ENCODE measurements at places on chromosomes 11 and 22.

DNA sequence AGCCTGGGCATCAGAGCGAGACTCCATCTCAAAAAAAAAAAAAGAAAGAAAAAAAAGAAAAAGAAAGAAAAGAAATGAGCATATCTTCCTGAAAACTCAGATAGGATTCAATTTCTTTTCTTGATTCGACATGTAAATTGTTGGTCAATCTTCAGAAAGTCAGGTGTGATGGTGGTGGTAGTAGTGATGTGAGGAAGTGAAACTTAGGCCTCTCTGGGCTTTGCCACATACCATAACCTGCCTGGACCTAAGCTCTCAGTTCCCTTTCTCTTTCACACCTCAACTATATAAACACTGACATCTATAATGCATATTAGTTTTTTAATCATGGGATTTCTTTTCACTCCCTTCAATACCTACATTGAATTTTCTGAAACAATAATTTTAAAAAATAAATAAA lies 98.0 kb upstream of the TBCEL start:
- DNase-seq = no peak

DNA sequence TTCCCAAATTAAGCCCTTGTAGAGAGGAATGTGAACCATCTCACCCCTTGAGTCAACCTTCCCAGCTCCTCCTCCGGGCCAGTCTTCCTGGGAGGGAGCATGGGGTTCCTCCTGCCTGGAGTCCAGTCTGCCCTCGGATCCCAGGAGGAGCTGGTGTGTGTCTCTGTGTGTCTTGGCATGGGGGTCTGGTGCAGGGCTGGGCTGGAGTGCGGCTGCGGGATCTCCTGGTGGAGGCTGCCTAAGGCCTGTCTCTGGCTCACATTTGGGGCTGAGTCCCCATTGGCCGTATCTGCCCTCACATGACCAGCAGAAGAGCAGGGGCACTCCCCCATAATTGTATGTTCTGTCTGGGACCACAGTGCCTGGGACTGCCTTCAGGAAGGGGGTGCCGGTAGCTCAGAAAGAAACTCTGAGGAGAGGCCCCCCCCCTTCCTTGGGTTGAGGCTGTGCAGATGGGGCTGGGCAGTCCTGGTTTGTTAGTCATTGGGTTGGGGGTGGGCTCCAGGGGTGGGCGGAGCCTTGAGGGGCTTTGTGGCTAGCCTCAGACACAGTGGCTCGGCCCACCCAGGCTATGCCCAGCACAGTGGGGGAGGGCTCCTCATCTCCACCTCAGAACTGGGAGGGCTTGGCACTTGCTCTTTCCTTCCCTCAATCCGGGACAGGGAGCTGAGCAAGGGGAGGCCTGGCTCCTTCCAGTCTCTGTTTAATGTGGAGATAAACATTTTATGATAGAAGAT lies 2.9 kb downstream of the C1QTNF5 start:
- no peak for DNase-seq

DNA sequence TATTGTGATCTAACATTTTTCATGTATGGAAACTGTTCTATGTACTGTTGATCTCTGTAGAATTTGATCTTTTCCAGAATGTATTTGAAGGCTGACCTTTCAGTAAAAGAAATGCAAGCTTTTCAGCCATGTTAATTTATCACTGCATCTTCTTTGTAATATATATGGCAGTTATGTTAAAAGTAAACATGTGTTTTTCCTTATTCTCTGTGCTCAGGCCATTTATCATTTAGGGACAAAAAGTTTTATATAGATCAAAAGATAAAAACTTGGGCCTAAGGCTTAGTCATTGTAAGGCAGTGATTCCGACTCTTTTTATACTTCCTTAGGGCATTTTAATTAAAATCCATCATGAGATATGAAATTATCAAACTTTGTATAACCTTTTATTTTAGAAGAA lies 48.7 kb downstream of the KDM2A start:
- DNase-seq = no peak

- DNase-seq = no peak
Observed at GRCh38 chr22:22746061-22746962, 101.9 kb downstream of the GGTLC2 start.

DNA sequence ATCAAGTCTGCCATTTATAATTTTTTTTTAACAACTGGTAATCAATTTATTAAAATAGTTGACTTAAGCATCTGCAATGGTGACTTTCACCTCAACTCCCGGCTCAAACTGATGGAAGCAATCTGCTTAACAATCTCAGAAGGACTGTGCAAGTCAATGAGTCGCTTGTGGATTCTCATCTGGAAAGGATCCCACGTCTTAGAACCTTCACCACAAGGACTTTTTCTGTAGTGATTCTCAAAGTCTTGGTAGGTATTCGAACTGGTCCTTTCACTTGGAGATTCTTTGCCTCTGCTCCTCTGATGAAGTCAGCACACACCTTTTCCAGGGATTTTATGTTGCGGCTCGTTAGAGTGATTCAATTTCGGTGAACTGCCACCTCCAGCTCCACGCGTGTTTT lies 7.3 kb downstream of the RSF1 start:
- DNase-seq = no peak

DNA sequence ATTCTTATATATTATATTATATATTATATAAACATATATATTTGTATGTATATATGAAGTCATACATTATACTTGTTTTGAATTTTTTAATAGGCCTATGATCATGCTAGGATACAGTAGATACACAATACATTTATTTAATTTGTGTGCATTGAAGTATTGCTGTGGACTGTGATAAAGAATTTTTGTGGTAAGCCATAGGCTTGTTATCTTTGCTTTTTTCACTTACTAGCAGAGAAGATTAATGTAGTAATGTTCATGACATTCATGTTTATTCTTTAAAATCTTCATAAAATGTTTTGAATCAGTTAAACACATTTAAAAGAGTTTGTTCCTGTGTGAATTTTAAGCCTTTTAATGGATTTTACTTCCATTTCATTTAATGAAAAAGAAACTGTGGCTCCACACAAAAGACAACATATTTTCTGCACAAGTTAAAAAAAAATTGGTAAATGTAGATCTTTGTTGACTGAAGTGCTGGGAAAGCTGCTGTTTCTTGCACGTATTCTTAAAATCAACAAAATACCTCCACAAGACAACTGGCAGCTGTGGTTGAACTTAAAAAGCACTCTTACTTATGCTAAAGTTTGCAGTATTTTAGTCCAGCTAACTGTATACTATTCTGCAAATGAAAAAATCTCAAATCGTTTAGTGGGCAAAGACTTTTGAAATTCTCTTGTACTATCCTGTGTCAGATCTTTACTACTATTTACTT lies 156.2 kb downstream of the TMEM135 start:
- no peak for DNase-seq
